Metanephros (tissue), 2 donors: ENCODE measurements at places on chromosomes 6 and 20. TPM values are rescaled to one million over a fixed set of nuclear protein-coding genes. Genes with fewer than 3 reads are reported as not detected.

Gene LTA
- total RNA-seq: not detected

Gene LRRN4
- total RNA-seq: 15.2 TPM

Gene MCCD1
- total RNA-seq: 9.8 TPM

Gene IFNGR1
- total RNA-seq: 63.4 TPM

Gene ATAT1
- total RNA-seq: 21.1 TPM

Gene TP53TG5
- 0.12 TPM for total RNA-seq

Gene PACRG
- 13.3 TPM for total RNA-seq

Gene ME1
- 2.3 TPM for total RNA-seq

Gene ZNF184
- total RNA-seq: 11.0 TPM

Gene CCDC170
- total RNA-seq: 3.1 TPM

Gene TMEM244
- not detected for total RNA-seq

Gene UBD
- 1.1 TPM for total RNA-seq

Gene SLC4A11
- 1.9 TPM for total RNA-seq

Gene C20orf141
- total RNA-seq: not detected

Gene METTL24
- total RNA-seq: 24.2 TPM

Gene CTAGE9
- not detected for total RNA-seq

Gene SLC22A16
- total RNA-seq: 1.2 TPM

Gene ADTRP
- total RNA-seq: 3.7 TPM

Gene C6orf58
- total RNA-seq: not detected

Gene BEND6
- total RNA-seq: 2.5 TPM

Gene TFAP2B
- total RNA-seq: 4.7 TPM

Gene SF3B5
- total RNA-seq: 119 TPM

Gene GTSF1L
- total RNA-seq: not detected
